Activated CD4-positive, CD25-positive, alpha-beta regulatory T cell treated with anti-CD3 and anti-CD28 coated beads, Interleukin-2, amount 50 U/mL, for 24 hours (primary cell): ENCODE measurements at places on chromosomes 2 and 18.

DNA sequence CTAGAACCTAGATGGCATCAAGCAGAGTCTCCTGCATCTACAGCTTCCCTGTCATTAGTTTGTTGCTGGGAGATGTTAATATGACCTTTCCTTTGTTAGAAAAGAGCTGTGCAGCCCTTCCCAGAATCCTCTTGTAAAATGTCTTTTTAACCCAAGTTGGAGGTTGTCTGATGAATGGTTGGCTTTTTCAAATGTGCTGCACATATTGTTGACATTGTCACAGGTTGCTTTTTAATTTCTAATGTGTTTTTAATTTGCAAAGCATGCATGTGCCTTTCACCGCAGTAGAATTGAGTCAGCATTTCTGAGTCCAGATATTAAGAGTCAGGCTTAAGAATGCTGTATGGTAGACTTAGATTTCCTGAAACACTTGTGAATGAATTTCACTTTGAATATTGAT, 120.8 kb downstream of the GREB1L start:
- no peak for ATAC-seq

DNA sequence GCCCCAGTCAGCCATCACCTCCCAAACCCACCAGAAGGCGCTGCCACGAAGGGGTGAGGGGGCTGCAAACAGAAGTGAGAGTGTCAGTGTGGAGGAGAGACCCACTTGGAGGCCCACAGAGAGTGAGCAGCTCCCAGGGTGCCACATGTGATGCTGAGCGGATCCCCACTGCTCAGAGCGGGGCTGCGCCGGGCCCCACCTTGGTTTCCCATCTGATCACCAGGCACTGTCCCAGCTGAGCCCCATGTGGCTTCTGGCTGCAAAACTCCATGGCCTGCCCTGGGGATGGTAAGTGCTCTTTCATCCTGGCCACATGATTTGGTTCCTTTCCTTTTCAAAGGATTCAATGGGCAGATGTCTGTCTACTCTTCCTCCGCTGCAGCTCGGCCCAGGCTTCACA, 23.8 kb downstream of the SNORC start:
- ATAC-seq, result no peak

DNA sequence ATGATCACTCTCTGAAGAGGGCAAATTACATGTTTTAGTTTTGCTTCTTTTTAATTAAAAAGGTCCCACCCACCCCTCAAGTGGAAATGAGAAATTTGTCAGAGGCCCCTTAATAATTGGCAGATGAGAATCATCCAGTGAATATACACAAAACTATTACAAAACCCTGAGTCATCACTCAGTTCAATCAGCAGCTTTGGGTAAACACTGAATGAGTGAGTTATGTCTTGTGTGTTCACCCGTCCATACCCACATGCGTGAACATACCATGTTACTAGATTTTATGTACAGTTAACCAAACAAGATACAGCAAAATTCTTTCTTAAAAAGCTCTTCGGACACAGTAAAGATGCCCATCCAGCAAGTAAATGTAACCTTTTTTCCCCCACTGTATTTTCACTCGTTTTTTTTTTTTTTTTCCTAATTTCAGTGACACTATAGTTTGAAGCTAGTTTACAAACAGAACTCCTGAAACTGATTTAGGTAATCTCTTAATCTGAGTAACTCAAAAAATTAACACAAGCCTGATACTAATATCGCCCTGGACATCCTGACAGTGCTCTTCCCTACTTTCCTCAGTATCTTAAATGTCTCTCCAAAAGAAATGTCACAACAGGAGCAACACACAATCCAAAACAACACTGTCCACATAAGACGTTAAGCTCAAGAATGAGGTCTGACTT, 1.4 kb downstream of the PSME4 start:
- ATAC-seq, result peak; percentile 71

DNA sequence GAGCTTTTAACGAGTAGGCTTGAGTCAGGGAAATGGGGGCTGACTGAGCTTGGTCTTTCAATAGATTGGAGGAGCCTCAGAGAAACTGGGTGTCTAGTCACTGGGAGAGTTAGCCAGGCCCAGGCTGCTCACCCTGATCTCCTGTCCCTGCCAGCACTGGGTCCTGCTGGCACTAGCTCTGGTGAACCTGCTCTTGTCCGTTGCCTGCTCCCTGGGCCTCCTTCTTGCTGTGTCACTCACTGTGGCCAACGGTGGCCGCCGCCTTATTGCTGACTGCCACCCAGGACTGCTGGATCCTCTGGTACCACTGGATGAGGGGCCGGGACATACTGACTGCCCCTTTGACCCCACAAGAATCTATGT, 720 bp downstream of the KRTCAP3 start:
- no peak for ATAC-seq

- ATAC-seq, result no peak
These were observed 245.8 kb downstream of the EIPR1 start for GRCh38 chr2:3131636-3132326.

DNA sequence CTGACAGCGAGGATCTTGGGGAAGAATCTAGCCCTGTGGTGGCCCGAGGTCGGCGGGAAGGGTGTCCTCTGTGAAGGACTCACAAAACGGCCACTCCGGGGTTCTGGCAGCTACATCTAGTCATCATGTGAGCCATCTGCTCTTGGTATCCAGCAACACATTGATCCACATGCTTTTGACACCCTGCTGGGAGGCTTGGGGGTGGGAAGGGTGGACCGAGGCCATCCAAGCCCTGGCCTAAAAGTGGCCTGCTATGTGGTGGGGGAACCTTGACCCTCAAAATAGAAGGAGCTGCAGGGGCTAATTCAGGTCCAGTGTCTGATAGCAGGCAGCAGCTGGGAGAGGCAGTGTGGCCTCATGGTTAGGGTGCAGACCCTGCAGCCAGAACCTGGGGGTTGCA, 145.7 kb downstream of the CELF4 start:
- no peak for ATAC-seq

DNA sequence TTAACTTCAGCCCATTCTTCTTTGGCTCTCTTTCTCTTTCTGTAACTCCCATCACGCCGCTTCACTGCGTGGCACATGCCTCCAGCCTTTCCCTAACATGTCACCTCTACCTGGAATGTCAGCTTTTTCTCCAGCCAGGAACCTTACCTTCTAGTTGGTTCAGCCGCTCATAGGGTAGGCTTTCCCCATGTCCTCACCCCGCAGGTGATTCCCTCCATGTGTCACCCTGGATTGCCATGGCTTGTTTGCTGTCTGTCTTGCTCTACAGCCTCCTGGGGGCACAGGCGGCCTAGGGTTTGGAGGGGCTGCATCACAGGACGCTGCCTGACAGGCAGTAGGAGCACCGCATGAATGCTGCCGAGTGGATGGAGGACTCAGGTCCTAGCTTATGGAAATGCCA, 39.2 kb downstream of the ARHGEF4 start:
- ATAC-seq, result no peak

- no peak for ATAC-seq
These were observed 85.8 kb upstream of the FAM237A start for GRCh38 chr2:206556357-206556949.

DNA sequence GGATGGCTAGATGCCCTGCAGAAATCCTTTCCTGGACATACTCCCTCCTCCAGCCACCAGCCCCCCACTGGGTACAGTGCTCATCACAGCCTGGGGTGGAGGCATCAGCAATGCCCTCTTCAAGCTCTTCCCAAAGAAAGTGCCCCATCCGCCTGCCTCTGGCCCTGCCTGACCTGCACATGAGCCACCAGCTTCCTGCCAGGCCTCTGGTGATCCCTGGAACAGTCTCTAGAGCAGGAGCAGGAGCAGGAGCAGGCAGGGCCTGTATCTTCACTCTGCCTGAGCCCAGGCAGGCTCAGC, 54.1 kb upstream of the CAB39 start:
- no peak for ATAC-seq

DNA sequence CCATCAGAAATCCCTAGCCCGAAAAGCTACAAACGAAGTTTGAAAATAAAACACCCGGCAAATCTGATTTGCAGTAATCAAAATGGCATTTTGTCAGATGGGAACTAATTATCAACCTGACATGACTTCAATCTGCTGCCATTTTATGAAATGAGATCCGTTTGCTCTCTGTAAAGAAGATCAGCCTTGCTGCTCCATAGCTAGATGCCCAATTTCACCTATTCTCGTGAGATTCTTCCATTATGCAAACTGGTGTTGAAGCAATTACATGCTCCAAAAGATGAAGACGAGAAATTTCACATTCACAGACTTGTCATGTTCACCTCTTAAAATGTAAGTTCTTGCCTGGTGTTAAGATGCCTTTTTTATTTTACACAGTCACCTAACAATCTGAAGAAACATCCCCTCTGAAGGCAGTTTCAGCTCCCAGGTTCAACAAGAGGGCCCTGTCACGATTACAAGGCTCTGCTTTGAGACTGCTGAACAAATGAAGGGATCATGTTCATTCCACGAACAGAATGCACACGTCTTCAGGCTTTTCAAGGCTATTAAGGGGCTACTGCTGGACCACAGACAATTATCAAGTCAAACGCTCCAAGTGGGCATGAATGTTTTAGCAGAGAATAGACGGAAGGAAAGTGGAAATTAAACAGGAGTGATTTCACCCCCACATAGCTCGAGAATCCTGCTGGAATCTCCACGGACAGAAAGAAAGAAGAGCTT, 172.6 kb upstream of the PID1 start:
- no peak for ATAC-seq
